Endothelial cell of umbilical vein (primary cell): ENCODE measurements at places on chromosomes 2 and 18. TPM values are rescaled to one million over a fixed set of nuclear protein-coding genes. Genes with fewer than 3 reads are reported as not detected.

FAM237A gene
- not detected in 2 replicates for total RNA-seq

PDCD1 gene
- total RNA-seq = not detected in 2 replicates

STARD7 gene
- 107 and 132 TPM in 2 replicates for total RNA-seq

C2orf80 gene
- total RNA-seq = not detected in 2 replicates
